ENCODE measurements at places on chromosomes 1 and 21.

- no peak for DNase-seq
Measured at GRCh38 chr1:201511941-201512539, 5.1 kb upstream of the CSRP1 start.

DNA sequence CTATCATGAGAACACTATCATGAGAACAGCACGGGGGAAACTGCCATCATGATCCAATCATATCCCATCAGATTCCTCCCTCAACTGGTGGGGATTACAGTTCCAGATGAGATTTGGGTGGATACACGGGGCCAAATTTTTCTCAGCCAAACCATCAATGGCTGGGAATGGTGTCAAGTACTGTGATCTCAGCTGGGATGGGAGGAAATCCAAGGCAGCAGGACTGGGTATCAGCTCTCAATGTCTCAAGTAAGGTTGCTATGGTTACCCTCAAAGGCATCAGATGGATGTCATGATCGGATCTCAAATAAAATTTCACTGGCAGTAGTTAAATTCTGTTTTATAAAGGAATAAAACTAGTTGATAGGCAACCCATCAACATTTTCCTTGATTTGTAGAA is 399.0 kb downstream of the KCNT2 start:
- no peak for DNase-seq

DNA sequence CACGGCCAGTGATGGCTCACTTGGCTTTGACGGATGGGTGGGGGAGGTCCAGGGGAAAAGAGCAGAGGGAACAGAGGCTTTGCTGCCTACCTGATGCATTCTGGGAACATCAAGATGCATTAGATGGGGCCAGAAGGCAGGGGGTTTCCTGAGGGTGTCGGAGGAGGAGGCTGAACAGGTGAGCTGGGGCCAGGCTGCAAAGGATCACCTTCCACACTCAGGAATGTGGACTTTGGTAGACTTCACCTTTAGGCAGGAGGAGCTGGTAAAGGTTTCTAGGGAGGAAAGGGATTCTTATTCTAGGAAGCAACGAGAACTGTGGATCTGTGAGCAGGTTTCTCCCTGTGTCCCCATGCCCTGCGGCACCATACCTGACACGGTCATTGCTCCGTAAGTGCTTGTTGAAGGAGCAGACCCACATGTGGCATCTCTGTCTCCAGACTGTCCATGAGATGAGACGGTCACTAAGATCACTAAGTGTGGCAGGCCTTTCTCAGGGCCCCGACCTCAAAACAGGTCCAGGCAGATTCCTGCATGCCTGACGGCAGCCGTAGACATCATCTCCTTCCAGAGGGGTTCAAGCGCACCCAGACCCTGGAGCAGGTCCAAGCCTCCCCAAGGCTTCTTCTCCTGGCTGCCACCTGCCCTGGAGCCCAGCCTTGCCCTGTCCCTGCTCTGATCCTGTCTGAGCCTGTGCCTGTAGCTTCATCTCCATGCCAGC is 89.1 kb upstream of the SLC25A33 start:
- DNase-seq: no peak

GRCh38 chr1:32352831-32353383 is 9.4 kb downstream of the FAM229A start:
- no peak for DNase-seq

DNA sequence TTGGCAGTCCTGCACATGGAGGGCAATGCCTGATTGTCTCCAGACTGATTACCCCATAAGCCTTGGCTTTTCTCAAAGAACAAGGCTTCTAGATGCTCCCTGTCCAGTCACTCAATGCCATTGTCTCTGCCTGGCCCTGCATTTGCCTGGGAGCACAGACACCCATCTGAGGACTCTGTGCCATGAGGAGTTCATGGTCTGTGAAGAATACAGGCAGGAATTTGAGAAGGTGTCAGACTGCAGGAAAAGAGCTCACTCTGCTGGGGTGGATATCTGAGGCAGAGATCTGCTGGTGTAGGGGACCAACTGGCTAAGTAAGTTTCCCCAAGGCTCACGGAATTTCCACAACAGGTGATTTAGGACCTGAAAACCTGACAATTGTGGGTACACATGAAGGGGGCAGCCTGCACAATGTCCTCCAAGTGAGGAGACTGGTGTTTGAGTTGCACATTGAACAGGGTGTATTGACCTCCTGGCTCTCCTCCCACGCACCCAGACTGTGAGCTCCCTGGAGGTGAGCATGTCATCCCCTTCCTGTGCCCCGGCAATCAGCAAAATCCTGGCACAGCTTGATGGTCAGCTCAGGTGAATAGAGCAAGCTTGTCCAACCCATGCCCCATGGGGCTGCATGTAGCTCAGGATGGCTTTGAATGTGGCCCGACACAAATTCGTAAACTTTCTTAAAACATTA is 829 bp downstream of the CYP4A22 start:
- DNase-seq: no peak

DNA sequence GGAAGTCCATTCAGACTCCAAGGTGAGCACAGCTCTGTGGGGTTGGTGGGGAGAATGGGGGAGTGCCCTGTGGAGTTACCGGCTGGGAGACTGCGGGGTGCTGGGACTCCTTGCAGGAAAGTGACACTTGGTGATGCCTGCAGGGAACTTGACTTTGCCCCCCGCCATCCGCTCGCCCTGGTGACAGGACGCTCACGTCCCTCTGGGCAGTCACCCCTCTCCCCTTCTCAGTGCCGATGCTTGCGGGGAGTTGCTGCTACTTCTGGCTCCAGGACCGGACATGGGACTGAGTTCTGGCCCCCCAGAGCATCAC is 209.5 kb upstream of the C1orf174 start:
- DNase-seq: no peak

GRCh38 chr1:99481391-99481996 is 164.4 kb upstream of the PALMD start:
- DNase-seq: no peak

DNA sequence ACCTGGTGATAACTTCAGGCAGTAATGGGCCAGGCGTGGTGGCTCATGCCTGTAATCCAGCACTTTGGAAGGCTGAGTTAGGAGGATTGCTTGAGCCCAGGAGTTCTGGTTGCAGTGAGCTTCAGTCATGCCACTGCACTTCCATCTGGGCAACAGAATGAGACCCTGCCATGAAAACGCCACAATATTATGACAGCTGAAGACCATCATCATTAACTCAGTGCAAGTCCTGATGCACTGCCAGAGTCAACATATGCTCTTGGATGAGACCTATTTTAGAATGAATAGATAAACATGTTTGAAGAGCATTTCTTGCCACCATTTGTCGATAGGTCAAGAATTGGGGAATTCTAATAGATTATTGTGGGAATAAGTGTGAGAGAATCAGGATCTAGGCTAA is 26.4 kb downstream of the HENMT1 start:
- no peak for DNase-seq

- DNase-seq: no peak
Measured at GRCh38 chr1:43930168-43930948, 3.2 kb upstream of the ARTN start.

DNA sequence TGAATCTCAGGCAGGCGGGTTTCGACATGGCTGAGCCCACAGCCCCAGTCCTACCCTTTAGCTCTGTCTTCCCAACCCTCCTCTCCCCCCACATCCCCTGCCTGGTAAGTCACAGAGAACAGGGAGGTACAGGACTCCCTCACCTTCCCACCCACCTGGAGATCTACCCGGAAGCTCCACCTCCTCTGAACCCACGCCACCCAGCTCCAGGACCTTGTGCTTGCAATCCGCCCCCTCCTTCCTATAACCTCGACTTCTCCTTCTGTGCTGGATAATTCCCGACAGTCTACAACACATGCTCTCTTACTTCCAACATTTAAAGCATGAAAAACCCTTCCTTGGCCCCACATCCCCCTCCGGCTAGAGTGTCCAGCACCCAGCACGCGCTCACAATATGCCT is 22.3 kb downstream of the KIF17 start:
- DNase-seq: no peak

GRCh38 chr1:44817771-44818495 is 9.6 kb downstream of the BTBD19 start:
- no peak for DNase-seq

All from stimulated activated CD4-positive, alpha-beta T cell treated with anti-CD3 and anti-CD28 coated beads, Interleukin-1b, Interleukin-23, amount 100 ng/mL, for 1 hour (primary cell).